ENCODE measurements at places on chromosomes 1 and 21. TPM values are rescaled to one million over a fixed set of nuclear protein-coding genes. Genes with fewer than 3 reads are reported as not detected.

The AADACL3 gene
- not detected for polyA plus RNA-seq

The ESPN gene
- 0.40 TPM for polyA plus RNA-seq

The GPR37L1 gene
- polyA plus RNA-seq = 0.02 TPM

The IL22RA1 gene
- not detected for polyA plus RNA-seq

The CD5L gene
- polyA plus RNA-seq = not detected

The TLR5 gene
- 3.9 TPM for polyA plus RNA-seq

The C4BPA gene
- polyA plus RNA-seq = not detected

The PYGO2 gene
- 64.0 TPM for polyA plus RNA-seq

The GBP5 gene
- 42.1 TPM for polyA plus RNA-seq

The S100A8 gene
- 10.8 TPM for polyA plus RNA-seq

The PACC1 gene
- 11.0 TPM for polyA plus RNA-seq

The CLCNKB gene
- not detected for polyA plus RNA-seq

The OVAAL gene
- polyA plus RNA-seq = not detected

The ADORA1 gene
- not detected for polyA plus RNA-seq

The AKNAD1 gene
- not detected for polyA plus RNA-seq

The GPR153 gene
- not detected for polyA plus RNA-seq

The OR11L1 gene
- not detected for polyA plus RNA-seq

Data from naive thymus-derived CD4-positive, alpha-beta T cell (primary cell).